ENCODE measurements at places on chromosomes 13 and 19. TPM values are rescaled to one million over a fixed set of nuclear protein-coding genes. Genes with fewer than 3 reads are reported as not detected.

Gene S1PR4
- total RNA-seq: not detected

Gene PTGIR
- total RNA-seq: 0.35 TPM

Gene KLK13
- total RNA-seq: not detected

Gene DNAAF3
- 3.5 TPM for total RNA-seq

Gene FAM124A
- total RNA-seq: 0.18 TPM

Gene SYDE1
- 48.3 TPM for total RNA-seq

Gene APLP1
- total RNA-seq: 134 TPM

Gene PSG11
- not detected for total RNA-seq

Gene SELENOV
- total RNA-seq: 2.0 TPM

Gene SMARCA4
- 212 TPM for total RNA-seq

Gene SYNGR4
- total RNA-seq: not detected

Gene NPHS1
- total RNA-seq: 1.1 TPM

Gene C19orf67
- 3.6 TPM for total RNA-seq

Gene C13orf42
- not detected for total RNA-seq

Gene CHAF1A
- 15.3 TPM for total RNA-seq

Gene EML2
- 41.0 TPM for total RNA-seq

Gene MUC16
- total RNA-seq: not detected

Gene KRTDAP
- total RNA-seq: not detected

Gene TBXA2R
- total RNA-seq: 0.18 TPM

Gene NALCN
- total RNA-seq: not detected

Gene CBLC
- total RNA-seq: not detected

Gene SIGLEC8
- total RNA-seq: not detected

Gene CBARP
- total RNA-seq: 29.1 TPM

Gene CEACAM20
- not detected for total RNA-seq

Gene FFAR2
- not detected for total RNA-seq

Gene GJA3
- total RNA-seq: 201 TPM

Gene EDDM13
- total RNA-seq: not detected

Gene GPR18
- total RNA-seq: not detected

Data from cardiac muscle cell (in vitro differentiated cells and primary cell).